T-helper 1 cell treated with Interleukin-12 subunit alpha and Interleukin-12 subunit beta and Interleukin-4 antibody, amounts not matched to agents 30 ng/mL and 1 ng/mL, for 36 hours (primary cell): ENCODE measurements at places on chromosomes 6 and 20. TPM values are rescaled to one million over a fixed set of nuclear protein-coding genes. Genes with fewer than 3 reads are reported as not detected.

The SIRPD gene
- total RNA-seq = 0.29 and 0.39 TPM in 2 replicates

The NOTCH4 gene
- total RNA-seq = 0.25 and 0.37 TPM in 2 replicates

The FAM217A gene
- total RNA-seq = not detected in 2 replicates

The NKX2-4 gene
- not detected in 2 replicates for total RNA-seq

The CDSN gene
- total RNA-seq = not detected in 2 replicates

The UNC93A gene
- not detected in 2 replicates for total RNA-seq

The TINAG gene
- not detected in 2 replicates for total RNA-seq

The MRPS10 gene
- 34.2 and 34.6 TPM in 2 replicates for total RNA-seq

The PRR18 gene
- total RNA-seq = not detected in 2 replicates

The SPEF1 gene
- total RNA-seq = 0.12 TPM in 1 of 2 replicates, not detected in the other
